ENCODE measurements at places on chromosomes 3 and 15.

DNA sequence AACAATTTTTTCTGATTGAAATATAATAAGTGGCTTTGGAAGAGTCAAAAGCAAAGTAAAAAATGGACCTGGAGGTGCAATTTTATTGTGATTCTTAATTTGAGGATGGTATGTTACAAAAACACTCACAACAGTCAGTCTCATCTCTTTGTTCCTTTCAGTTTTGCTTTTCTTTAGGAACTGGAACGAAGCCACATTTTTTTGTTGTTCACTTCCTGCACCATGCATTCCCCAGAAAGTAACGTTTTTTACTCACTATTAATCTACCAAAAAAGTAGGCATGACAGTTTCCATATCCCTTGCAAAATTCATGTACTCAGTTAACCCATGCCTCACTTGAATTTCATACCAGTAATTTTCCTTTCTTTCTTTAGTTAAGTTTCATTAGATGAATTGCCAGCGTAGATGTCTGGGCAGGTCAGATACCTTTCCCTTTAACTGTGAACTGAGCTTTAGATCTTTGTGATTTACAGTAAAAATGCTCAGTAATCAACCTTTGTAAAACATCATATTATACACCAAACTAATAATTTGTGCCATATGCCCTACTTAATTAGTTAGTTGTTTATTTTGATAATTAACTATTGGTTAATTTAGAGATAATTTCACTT lies 384.3 kb downstream of the ROBO1 start:
- no peak for DNase-seq

DNA sequence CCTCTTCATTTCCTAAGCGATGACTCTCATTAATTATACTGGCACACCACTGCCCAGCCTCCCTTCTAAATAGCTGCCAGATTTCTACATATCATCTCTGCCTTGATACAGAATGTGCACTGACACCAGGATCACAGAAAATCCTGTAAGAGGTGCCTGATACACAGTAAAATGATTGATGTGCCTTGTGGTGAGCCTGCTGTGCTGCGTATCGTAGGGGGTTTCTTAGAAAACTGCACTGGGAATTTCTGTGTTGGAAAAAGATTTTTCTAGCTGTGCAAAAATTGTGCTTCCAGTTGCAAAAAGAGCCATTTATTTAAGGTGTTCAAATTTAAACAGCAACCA lies 3.0 kb upstream of the PLCH1 start:
- DNase-seq = no peak

DNA sequence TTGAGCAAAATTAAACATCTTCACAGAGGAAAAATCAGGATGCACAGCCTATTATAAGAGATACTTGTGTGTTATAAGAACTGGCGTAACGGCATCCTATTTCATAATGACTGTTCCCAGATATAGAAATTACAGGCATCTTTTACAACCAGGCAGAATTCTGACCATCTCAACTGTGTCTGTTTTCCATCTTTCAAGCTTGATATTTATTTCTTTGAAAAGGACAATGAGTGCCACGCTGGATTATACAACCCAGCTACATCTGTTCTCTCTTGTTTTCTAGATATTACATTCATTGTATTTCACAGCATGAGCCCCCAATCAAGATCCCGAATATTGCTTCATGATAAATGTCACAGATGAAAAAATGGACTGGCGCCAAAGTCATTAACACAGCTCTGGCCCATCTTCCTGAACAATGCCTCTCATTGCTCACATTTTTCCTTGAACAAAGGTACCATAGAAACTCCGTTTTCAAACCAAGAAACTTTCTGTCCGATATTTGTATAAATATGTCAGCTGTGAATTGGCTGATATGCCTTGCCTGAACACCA lies 420.6 kb downstream of the TBL1XR1 start:
- DNase-seq = no peak

DNA sequence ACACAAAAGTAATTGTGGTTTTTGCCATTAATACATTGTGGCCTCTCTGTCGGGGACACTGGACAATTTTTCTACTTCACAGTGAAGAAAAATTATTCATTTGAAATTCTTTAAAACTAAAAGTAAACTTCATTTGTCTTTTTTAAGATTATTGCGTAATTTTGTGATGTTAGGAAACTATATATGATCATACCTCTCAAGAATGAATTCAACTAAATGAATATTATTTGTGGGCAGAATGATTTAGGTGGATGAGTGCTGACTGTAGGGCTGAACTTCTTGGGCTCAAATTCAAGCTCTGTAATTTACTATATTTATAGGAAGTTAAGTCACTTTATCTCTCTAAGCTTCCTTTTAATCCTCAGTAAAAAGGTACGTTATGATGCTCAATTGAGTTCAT lies 441.2 kb downstream of the ROBO1 start:
- DNase-seq = no peak

- no peak for DNase-seq
Observed at GRCh38 chr3:69725994-69726571, 13.2 kb upstream of the MITF start.

- DNase-seq = peak; percentile 69
Observed at GRCh38 chr15:57382215-57382614, 5.9 kb downstream of the CGNL1 start.

DNA sequence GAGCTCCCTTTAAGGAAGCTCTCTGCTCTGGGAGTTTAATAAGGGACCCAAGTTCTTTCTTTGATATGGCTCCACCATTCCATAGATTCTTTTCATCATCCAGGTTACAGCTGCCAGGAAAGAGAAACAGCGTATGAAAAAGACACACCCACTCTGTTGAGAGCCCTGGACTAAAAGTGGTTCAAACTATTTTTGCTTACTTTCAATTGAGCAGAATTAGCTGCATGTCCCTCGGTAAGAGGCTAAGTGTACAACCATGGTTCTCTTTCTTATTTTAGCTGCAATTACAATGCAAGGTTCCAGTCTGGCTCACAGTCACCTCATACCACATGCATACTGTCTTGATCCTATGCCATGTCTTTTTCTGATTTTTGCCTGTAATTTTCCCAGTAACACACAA lies 1288.3 kb downstream of the NSUN3 start:
- DNase-seq = no peak

DNA sequence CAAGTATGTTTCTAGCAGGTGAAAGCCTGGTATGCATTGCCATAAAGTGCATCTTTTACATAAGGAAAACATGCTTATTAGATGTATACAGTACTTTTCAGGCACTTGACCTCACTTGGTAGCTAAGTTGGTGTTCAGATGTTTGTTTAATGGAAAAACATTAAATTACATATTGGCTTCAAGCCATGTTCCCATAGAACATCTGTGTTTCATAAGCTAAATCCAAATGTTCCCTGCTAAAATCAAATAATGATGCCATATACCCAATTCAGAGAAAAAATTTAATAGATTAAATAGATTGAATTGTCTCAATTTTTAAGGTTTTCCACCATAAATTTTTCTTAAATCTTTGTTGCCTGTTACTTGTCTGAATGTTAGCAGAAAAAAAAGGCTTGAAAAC lies 19.1 kb upstream of the RPL22L1 start:
- no peak for DNase-seq

DNA sequence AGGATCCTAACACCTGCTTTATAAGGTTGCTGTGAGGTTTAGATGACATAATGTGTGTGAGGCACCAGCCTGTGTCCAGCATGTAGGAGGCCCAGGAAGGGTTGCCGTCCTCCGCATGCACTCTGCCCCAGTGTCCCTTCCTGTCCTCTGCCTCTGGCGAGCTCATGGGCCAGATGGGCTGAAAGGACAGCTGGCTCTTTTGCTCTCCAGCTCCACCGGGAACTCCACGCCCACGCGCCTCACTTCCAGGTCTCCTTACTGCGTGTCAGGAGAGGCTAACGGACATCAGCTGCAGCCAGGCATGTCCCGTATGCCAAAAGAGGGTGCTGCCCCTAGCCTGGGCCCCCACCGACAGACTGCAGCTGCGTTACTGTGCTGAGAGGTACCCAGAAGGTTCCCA lies 12.2 kb downstream of the MUC20 start:
- DNase-seq = no peak

DNA sequence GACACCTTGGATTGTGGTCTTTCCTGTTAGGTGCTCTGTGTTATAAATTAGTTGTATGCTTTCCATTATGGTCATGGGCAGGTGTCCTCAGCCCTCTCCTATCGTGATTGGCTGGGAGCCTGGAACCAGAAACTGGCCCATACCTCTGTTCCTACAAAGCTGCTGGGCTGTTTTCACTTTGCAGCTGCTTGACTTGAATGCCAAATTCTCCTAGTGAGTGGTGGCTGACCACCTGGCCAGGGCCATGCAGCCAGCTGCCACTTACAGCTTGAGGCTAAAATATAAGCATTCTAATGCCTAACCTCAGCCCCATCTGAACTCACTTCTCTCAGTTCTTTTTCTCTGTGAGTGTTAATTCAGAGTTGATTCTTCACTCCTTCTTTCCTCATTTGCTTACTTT lies 239.3 kb upstream of the GBE1 start:
- DNase-seq = no peak

DNA sequence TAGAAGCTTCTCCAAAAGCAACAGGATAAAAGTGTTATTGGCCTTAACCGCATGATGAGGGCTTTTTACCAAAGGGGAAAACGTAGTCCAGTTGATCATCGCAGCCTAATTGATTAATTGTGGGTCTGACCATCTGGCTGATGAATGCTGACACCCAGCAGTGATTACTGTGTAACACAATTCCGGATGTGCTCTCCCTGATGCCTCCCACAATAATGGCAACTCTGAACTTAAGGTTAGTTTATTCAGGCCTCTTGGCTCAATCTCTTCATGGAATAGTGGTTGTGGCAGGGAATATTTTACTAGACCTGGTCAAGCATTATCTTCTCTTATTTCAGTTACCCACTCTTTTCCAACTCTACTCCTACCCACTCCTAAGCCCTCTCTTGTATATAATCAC lies 332.9 kb downstream of the TIGIT start:
- no peak for DNase-seq

DNA sequence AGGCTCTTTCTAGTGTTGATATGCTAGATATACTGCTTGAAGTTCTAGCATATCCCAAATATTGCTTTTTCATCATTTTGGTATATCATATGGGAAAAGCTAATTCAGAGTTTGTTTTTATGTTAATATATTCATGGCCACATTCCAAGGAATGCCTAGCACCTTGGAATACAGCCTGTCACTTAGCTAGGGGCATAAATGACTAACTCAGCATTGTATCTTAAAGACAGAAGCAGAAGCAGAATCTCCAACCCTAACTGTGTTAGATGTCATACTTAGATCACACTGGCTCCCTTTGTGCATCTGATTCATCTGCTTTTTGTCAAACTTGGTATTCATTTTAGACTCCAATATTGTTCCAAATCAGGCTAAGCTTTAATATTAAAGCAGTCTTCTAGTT lies 130.8 kb upstream of the TSPAN3 start:
- DNase-seq = no peak

- peak; percentile 48 for DNase-seq
Observed at GRCh38 chr3:170766823-170767575, 103.0 kb downstream of the RPL22L1 start.

DNA sequence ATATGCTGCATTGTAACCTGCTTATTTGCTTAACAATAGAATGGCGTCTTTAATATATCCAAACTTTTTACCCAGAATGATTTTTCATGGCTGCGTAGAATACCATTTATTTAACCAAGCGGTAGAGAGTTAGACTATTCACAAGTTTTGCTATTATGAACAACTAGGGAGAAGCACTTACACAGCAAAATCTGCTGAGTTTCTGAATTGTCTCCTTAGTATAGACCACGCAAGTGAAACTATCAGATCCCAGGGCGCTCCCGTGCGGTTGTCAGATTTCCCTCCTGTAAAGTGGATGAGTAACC lies 12.6 kb upstream of the ADPGK start:
- no peak for DNase-seq

GRCh38 chr15:43525131-43525530 lies 7.7 kb downstream of the MAP1A start:
- peak; percentile 11 for DNase-seq

DNA sequence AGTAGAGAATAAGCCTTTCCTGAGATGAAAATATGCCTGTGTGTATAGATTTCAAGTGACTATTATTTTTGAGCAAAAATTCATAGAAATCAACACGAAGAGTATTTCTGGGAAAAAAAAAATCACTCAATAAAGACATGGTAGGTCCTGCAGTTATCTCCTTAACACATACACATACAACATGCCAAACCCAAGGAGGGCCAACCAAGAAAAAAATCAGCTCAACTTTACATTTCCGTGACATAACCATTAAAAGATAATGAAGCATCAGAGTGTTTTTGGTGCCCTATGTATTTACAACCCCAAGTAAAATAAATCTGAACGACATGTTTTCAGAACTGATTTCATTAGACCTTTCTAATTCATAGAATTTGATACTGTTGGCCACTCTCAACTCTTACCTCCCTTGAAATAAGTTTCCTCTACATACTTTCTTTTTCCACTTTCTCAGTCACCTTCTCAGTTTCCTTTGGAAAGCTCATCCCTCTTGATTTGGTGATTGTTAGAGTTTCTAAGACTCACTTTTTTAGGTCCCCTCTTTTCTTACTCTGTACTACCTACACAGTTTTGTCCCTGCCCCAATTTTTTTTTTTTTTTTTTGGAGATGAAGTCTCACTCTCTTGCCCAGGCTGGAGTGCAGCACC lies 162.3 kb downstream of the TBL1XR1 start:
- no peak for DNase-seq

- DNase-seq = no peak
Observed at GRCh38 chr15:27398631-27399161, 427.7 kb downstream of the GABRG3 start.

DNA sequence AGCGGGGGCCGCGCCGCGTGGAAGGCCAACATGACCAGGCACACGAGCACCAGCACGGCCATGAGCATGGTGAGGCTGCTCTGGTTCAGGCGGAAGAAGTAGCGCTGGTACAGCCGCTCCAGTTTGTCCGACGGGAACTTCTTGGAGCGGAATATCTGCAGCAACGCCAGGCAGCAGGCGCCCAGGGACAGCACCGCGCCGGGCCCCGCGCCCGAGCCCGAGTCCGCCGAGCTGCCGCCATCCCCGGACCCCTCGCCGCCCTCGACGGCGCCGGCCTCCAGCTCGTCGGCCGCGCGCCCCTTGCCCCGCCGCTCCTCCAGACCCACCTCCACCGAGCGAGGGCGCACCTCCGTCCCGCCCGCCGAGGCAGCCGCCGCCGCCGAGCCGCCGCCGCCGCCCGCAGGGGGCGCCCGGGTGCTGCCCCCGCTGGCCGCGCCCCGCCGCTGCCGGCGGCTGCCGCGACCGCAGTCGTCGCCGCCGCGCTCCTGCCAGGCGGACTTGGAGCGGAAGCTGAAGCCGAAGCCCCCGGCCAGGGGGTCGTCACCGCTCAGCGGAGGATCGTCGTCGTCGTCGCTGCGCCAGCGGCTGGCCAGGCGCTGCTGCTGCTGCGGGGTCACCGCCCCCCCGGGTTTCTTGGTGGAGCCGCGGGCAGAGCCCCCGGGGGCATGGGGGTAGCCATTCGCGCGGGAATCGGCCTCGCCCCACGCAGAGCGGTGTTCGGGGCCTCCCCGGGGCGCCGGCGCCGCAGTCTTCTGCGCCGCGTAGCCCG lies 957 bp downstream of the ADCY5 start:
- DNase-seq = no peak

- peak; percentile 32 for DNase-seq
Observed at GRCh38 chr3:188197388-188197847, 43.5 kb downstream of the LPP start.

Measured in left lobe of liver (tissue), 2 donors.